ENCODE measurements at places on chromosomes 12 and 14. TPM values are rescaled to one million over a fixed set of nuclear protein-coding genes. Genes with fewer than 3 reads are reported as not detected.

The RHEBL1 gene
- total RNA-seq, result 0.24 TPM

The PLEKHH1 gene
- total RNA-seq, result 2.9 TPM

The LUM gene
- 0.21 TPM for total RNA-seq

The CACNA2D4 gene
- not detected for total RNA-seq

The TMEM63C gene
- 1.4 TPM for total RNA-seq

The TMTC1 gene
- total RNA-seq, result 16.6 TPM

The ESR2 gene
- under 0.01 TPM for total RNA-seq
